H54 (cell line): ENCODE measurements at places on chromosomes 6 and 20.

DNA sequence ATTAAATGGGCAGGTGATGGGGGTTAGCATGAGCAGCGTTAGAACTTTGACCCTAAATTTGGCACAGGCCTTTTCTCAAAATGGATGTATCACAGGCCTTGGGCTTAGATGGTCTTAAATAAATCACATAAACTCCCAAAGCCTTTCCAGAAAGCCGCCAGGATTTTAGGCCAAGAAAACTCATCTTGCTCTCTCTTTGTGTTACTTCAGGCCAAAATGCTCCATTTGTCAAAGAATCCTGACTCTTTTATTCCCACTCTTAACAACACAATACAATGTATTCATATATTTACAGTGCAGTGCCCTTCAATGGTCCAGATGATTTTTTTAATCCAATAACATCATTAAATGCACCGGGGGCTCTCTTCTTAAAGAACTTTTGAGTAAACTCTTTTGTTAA is 5.9 kb upstream of the TCP11 start:
- DNase-seq: no peak

- no peak for DNase-seq
Measured at GRCh38 chr6:107491138-107491609, 1.3 kb downstream of the SOBP start.

- no peak for DNase-seq
Measured at GRCh38 chr20:10843146-10843711, 169.4 kb upstream of the JAG1 start.

DNA sequence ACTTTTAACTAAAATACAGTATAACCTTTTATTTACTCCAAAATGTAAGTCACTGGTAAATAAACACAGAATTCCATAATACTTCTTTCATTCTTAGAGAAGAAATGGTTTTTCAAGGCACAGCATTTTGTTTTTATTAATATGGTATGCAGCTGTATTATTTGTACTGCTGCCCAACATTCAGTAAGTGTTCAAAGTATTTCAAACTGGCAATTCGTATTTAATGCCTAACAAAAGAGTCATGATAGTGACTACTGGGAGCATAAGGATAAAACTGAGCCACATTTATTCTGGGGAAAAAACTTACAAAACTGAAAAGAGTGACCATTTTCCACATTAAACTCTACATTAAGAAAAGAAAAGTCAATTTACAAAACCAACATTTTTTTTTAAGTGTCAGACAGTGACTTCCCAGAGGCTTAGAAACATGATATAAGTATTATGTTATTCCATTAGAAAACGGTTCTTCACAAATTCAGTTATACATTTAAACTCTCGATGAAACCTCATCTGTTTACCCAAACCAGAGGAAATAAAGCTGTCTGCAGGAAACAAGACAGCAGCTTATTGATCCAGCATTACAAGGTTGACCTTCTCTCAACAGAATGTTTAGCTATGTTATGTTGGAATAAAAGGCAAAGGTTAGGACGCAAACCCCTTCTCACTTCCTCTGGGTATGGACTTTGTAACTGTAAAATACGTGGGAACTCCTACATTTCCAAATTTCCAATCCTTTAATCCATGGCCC is 24.3 kb downstream of the EPB41L2 start:
- DNase-seq: no peak

DNA sequence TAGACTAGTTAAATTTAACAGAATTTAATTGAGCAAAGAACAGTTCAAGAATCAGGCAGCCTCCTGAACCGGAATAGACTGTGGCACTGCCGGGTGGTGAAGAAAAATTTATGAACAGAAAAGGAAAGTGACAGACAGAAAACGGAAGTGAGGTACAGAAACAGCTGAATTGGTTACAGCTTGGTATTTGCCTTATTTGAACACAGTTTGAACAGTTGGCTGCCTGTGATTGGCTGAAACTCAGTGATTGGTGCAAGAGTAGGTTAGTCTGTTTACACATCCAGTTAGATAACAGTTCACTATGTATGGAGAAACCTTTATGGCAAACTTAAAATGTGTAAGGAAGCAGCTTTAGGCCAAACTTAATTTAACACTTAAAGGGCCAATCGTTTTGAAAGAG is 116.0 kb upstream of the CITED2 start:
- no peak for DNase-seq

- no peak for DNase-seq
Measured at GRCh38 chr6:135675862-135676261, 175.6 kb upstream of the PDE7B start.

DNA sequence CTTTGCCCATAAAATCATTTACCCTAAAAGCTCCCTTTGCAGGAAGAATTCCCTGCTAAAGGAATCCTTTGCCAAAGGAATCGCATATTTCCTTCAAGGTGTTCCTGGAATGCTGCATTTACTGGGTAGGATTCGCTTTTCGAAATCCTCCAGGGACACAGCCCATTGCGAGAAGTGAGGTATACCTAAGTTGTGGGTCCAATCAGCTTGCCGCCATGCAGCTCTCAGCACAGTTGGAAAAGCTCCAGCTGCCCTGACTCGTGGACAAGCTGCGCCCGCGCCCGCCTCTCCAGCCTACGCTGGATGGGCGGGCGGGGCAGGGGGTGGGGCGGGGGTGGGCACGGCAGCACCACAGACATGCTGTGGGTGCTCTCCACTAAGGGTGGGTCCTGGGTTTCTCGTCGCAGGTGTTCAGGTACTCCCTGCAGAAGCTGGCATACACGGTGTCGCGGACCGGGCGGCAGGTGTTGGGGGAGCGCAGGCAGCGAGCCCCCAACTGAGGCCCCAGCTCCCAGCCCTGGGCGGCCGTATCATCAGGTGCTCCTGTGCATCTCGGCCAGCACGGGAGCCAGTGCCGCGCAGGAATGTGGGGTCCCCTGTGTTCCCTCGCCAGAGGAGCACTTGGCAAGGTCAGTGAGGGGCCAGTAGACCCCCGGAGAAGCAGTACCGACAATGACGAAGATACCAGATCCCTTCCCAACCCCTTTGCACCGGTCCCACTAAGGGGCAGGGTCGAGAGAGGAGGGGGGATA is 1.4 kb downstream of the NNAT start:
- DNase-seq: no peak

DNA sequence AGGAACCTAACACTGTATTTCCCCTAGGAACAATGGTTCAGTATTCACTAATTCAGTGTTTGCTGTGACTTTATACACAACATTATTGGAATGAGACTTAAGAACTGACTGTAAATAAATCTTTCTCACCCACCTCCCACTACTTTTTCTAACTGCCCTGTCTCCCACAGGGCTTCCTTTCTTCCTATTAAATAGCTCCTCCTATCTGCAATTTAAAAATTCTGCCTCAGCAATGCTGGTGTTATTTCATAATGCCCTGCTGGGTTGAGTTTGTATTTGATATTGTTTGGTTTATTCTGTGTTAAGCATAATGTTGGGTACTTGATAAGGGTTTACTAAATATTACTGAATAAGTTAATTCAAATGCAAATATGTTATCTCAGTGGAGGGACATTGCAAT is 573.1 kb upstream of the RNF217 start:
- DNase-seq: no peak

DNA sequence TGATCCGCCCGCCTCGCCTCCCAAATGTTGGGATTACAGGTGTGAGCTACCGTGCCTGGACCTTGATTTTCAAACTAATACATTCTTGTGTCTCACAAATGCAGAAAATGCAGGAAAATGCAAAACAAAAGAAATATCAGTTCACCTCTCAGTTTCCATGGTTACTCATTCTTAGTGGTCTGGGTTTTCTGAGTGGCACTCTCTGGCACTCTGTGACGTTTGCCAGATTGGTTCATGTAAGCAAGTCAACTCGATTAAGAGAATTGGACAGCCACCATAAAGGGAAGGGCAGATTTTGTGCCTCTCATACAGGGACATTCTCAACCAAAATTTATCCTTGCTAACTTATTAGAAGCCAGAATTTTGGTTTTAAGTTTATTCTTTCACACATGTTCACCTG is 8.6 kb downstream of the CMTR1 start:
- no peak for DNase-seq

DNA sequence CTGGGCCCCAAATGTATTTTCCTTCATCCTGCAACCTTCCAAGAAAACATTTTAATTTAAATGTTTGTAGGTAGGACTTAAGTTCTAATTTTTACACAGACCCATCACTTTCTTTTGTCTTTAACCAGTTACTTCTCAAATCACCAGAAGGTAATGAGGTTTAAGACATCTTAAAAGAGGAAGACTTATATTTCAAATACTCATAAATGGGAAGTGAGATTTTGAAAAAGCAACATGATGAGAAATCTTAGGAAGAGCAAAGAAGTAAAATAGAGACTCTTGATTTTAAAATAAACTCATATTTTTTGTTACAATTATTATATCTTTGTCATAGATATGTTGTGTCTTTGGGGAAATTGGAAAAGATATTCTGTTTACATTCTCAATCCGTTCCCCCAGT is 82.3 kb downstream of the SYNE1 start:
- no peak for DNase-seq

DNA sequence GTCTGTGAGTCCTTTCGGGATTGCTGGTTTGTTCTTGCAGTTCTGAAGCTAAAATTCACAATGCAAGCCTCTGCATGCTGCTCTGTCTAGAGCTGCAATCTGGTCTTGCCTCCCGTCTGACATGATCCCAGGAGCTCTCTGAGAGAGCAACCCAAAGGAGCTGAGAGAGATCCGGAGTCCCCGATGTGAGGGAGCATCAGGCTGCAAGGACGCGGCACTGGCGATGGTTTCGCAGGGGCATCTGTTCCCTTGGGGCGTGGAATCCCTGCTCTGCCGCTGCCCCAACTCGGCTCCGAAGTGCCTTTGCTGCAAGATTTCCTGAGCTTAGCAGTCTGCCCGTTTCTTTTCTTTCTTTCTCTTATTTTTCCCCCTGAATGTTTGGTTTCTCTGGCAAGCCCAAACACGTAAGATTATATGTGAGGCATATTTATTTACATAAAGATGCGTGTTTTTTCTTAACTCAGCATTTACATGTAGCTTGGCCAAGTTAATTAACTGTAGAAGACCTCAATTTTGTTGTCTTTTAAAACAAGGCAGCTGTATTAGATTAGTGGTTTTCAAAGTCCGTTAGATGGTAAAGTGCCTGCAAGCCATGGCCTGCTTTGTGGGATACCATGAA is 873.0 kb downstream of the KIF16B start:
- no peak for DNase-seq

DNA sequence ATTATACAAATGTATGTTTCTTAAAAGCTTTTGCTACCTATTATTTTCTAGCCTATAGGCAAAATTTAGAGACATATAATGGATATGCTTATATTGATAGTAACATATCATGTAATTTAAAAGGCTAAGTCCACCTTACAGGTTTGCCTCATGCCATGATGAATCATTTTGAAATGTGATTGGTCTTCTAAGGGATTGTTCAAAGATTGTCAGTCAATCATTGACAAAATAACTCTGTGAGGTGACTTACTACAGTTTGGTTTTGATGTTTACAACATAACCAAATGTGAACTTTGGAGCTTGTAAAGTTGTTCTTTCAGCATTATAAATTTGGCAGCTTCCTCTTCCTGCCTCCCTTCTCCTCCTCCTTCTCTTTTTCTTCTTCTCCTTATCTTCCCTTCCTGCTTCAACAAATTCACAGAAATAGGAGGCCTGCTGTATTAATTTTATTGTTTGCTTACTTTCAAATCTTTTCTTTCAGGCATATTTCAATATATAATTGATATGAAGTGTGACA is 39.7 kb upstream of the ZFP64 start:
- DNase-seq: no peak

- no peak for DNase-seq
Measured at GRCh38 chr6:36578030-36578429, 16.1 kb upstream of the SRSF3 start.

DNA sequence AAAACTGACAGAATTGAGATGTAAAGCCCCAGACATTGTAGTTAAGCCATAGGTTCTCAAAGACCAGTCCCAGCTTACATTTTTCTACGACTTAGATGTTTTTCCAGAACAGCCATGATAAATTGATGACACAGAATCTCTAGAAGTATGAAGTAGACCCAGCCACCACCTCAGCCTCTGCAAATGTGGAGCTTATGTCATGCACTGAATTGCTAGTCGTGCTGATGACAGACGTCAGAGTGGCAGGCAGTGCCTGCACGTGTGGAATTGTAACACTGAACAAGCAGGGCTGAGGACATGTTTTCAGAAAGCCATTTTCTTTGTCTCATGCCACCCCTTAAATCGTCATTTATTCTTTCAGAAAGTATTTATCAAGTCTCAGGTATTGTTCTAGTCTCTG is 72.4 kb upstream of the TMEM181 start:
- no peak for DNase-seq

- no peak for DNase-seq
Measured at GRCh38 chr20:8213831-8214587, 81.9 kb downstream of the PLCB1 start.

DNA sequence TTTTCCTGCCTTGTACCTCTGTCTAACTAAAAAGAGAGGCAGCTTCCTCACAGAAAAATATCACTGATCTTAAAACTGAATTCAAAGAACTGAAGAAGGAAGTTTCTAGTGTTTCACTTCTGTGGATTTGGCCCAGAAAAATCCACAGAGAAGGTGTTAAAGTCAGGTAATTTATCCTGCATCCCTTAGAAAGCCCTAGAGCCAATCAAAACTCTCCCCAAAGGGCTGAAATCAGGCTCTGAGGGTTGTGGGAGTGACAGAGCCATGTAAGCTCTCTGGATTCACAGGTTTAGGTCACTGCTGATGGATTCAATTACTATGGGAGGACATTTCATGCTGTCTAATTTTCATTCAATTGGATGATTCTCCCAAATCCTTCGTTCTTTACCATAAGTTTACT is 152.3 kb downstream of the OR2B2 start:
- DNase-seq: no peak

DNA sequence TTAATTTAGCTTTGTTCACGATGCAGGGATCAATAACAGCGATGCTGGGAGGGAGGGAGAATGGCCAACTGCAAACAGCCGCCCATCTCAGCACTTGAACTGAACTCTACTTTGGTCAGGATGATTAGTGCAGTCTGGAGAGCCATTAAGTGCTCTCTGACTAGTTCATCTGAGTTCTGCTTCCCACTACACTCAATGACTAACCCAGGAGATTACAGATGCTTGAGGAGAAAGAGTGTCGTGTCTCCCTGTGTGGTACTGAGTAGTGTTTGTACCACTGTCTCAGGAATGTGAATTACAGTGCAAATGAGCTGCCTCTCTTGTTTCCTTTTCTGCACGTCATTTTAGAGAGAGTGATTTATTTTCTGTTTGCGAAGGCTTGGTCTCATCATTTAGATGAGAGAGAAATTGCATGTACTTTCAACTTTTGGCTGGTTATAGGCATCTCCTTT is 23.5 kb downstream of the CARMIL1 start:
- peak; percentile 45 for DNase-seq

- no peak for DNase-seq
Measured at GRCh38 chr6:39076623-39077535, 28.3 kb downstream of the GLP1R start.

- DNase-seq: no peak
Measured at GRCh38 chr6:108801366-108801765, 46.9 kb upstream of the ARMC2 start.

- DNase-seq: no peak
Measured at GRCh38 chr20:40942775-40943174, 85.8 kb upstream of the TOP1 start.
